HS-5 (cell line): ENCODE measurements at places on chromosomes 6 and 20.

- no peak for DNase-seq
Measured at GRCh38 chr6:105014448-105014847, 57.5 kb downstream of the LIN28B start.

GRCh38 chr20:32470025-32470861, 112.1 kb downstream of the ASXL1 start:
- no peak for DNase-seq

- DNase-seq = no peak
Measured at GRCh38 chr6:2718334-2719092, 32.2 kb downstream of the MYLK4 start.

- no peak for DNase-seq
Measured at GRCh38 chr6:127162836-127163235, 44.4 kb downstream of the RSPO3 start.

DNA sequence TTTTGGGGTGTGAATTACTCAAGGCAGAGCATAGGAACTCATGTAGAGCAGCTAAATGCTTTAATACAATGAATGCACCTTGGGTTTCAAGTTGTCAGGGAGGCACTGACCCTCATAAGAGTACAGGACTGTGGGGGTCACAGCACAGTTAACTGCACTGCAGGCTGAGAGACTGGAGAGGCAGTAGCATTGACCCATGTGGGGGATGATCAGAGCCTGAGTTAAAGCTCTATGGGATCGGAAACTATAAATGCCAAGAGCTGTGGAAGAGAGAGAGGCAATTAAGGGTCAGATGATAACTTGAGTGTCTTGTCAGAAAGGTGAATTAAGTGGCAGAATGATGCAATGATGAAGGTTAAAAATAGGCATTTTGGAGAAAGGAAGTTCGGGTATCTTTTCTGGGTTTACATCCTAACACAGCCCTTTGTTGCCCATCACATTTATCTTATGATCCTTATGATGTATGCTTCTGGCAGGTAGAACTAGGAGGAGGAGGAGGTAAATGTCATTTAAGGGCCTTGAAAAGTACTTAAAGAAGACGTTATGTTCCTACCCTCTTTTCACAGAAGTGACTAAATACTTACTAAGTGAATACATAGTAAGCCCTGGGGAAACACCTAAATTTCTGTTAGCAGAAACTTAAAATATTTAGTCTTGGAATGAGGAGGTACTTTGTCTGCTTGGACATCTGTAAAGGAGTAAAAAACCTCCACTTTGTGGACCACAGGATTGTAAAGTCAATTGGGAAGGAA, 24.2 kb downstream of the LRRC1 start:
- no peak for DNase-seq

GRCh38 chr6:170005665-170006064, 254.2 kb downstream of the ERMARD start:
- no peak for DNase-seq

DNA sequence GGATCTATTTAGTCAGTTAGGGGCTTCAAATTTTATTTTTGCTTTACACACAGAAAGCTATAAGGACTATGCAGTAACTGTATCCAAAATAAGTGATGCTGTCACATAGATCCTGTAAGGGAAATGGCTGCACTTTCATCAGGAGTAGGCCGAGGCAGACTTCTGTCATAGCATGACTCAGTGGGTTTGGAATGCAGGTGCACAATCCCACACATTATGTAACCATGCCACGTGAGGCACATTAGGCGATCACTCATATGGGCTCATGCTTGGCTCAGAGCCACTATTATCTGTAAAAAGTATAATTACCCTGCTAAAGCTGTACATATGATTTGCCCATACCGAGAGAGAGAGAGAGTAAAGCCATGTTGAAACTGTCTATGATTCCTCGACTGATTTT, 1189.4 kb upstream of the EYS start:
- DNase-seq = peak; percentile 68

DNA sequence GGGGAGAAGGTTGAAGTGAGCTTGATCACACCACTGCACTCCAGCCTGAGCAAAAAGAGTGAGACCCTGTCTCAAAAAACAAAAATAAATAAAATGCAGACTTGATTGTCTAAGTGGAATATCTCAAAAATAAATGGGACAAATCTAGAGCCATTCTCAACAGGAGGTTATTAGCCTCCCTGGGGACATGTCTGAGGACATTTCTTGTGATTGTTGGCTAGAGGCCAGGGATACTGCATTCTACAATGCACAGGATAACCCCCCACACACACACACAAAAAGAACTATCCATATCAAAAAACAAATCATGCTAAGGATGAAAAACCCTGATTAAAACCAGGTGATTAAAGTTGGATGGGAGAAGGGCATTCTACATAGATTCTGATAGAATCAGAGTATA, 37.5 kb downstream of the FAM217A start:
- DNase-seq = no peak

GRCh38 chr20:48738399-48739304, 89.1 kb downstream of the PREX1 start:
- no peak for DNase-seq
